T follicular helper cell (primary cell): ENCODE measurements at places on chromosomes 2 and 18.

- DNase-seq: no peak
Measured at GRCh38 chr18:13598591-13598990, 127.8 kb downstream of the FAM210A start.

DNA sequence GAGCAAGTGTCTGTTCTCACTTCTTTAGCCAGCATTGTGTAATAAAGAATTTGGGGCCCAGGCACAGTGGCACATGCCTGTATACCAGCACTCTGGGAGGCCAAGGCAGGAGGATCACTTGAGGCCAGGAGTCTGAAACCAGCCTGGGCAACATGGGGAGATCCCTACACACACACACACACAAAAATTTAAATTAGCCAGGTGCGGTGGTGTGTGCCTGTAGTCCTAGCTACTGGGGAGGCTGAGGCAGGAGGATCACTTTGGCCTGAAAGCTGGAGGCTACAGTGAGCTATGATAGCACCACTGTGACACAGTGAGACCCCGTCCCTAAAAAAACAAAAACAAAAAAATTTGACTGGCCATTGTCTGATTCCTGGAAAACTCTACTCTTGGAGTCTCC lies 8.3 kb downstream of the REV1 start:
- DNase-seq: no peak

DNA sequence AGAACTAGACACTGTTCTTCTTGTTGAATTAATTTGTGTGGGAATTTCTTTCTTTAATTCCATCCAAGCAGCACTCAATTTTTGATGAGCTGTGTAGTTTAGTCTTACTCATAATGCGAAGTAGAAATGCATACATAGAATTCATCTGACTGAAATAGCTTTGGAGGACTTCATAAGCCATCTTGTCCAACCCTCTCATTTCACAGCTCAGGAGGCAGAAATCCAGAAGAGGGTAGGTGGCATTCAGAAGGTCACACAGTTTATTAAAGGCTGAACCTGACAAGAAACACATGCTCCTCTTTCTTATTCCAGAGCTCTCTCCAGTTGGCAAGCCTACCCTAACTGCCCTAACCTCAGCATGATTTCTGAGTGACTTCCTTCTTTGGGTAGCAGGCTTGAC lies 169.2 kb upstream of the NOSTRIN start:
- DNase-seq: no peak

GRCh38 chr2:205936446-205936845 lies 149.5 kb downstream of the INO80D start:
- DNase-seq: no peak

DNA sequence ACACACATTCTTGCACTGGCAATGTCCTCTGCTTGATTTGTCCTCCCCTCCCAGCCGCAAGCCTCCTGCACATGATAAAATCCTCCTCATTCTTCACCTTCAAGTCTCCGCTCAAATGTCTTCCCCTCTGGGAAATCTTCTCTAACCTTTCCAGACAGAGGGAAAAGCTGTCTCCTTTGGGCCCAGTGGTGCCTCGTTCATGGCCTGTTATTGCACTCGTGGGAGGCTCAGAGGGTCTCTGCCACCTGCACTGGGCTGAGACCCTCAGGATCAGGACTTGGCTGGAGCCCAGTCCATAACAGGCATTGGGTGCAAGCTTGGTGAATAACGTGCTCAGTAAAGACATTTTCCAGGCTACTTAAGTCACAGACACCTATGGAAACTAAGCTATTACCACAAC lies 68.6 kb downstream of the PTGR3 start:
- no peak for DNase-seq

DNA sequence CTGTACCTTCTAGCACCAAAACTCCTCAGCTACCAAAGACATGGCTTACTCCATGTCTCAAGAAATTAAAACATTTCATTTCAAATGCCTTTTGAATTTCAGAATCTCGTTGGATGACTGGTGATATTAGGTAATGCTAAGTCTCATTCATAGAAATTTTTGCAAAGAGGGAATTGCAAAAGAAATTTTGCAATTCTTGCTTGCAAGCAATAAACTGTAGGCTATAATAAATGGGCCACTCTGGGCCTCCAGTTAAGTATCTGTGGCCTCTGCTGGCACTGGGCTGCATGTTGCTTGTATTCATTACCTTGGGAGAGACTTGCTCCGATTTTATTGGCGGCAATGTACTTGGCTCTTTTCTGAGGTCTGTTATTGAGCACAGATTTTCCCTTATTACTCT lies 2.8 kb upstream of the LCLAT1 start:
- DNase-seq: no peak

DNA sequence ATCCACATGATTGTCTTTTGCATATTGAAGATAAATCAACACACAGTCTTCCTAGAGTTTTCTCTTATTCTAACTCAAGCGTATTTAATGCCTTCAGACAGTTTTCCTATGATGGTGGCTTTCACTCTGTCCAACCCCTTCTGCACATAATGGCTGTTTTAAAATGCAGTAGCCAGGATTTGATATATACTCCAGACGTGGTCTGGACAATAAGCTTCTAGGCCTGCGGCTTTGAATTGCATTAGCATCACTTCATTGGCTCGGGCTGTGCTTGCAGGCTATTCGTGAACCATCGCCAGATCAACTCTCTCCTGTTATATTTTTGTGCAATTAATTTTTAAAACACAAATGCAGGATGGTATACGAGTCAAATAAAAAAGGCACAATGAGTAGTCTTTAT lies 235.3 kb downstream of the BCL2 start:
- no peak for DNase-seq

- no peak for DNase-seq
Measured at GRCh38 chr2:12612671-12613070, 104.1 kb upstream of the TRIB2 start.

GRCh38 chr2:127324635-127325034 lies 30.7 kb upstream of the ERCC3 start:
- no peak for DNase-seq

- DNase-seq: no peak
Measured at GRCh38 chr2:45180779-45181178, 171.5 kb upstream of the SIX2 start.

DNA sequence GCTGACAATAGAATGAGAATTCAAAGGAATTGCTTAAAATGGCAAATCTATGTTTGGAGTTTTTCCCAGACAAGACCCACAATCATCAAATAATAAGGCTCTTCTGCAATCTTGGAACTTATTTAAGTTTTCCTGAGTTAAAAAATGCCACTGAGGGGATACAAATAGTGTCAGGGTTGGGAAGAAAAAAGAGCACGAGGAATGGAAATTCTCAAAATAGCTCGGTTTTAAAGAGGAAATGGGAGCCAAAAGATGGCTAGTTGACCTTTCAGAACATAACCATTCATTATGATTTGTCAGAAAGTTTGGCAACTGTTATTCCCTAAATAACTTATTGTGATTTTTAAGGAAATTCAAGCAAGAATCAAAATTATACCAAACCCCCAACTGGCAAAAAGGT lies 127.7 kb downstream of the RAPGEF4 start:
- no peak for DNase-seq

DNA sequence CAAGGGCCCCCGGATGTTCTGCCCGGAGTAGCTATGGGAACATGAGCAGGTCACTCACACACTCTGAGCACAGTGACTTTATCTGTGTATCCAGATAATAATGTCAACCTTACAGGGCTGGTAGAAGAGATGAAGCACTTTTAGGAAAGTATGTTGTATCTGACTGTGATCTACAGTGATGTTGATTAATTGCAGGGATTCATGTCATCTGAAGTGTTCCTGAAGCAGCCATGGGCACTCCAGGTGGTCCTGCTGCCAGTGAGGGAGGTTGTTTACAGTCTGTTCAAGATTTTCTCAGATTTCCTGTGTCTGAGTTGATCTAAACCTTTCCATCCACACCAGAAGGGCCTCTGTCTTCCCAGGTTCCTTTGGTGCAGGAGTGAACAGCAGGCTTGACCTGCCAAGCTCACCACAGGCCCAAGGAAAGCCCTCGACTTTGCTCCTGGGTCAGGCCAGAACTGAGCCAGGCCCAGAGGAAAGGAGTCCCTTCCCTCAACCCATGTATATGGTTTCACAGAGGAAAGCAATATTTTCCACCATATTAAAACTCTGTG lies 28.0 kb downstream of the KIAA2012 start:
- no peak for DNase-seq

DNA sequence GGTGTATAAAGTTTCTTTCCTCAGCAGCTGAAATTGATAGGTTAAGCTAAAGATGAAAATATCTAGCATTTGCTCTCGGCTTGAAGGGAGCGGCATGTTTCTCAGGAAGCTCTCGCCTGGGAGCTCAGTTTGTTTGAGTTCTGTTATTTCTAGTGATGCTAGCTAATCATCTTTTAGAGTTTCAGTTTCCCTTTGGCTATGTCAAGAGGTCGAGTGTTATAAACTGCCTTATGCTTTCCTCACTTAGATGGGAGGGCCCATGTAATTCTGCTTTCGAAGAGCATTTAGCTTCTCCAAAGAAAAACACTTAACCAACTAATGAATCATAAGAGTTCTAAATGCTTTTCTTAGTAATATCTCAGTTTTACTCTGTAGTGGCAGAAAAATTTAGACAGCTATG lies 33.6 kb downstream of the PLCL1 start:
- no peak for DNase-seq

- no peak for DNase-seq
Measured at GRCh38 chr2:74881176-74881575, 47.2 kb downstream of the HK2 start.

- no peak for DNase-seq
Measured at GRCh38 chr2:5690286-5690685, 1.9 kb upstream of the SOX11 start.

DNA sequence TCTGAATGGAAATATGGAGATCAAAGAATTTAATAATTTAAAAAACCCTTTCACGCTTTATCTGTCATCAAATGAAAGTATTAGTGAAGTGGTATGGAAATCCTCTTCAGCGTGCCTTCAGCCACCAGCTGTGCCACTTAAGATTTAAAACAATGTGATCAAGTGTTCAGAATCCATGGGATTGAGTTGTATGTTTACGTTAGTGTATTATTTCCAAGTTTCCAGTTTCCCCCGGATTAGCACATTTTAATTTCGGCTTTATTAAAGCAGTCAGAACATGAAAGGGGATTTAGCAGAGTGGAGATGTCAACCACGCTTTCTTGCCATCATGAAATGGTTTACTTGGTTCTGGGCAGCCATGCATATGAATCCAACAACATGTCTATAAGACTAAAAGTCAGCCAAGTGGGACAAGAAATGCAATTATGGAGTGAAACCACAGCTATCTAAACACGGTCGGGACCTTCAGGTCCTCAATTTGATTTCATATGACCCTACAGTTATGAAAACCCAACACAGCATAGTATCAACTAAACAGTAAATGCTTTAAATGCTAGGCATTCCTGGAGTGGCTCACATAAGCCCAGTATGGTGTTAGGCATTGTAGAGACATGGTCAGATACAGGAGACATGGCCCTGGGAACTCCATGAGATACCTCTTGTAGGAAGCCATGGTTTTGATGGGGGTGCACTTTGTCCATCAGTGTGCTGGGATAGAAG lies 224.9 kb upstream of the EPAS1 start:
- no peak for DNase-seq

DNA sequence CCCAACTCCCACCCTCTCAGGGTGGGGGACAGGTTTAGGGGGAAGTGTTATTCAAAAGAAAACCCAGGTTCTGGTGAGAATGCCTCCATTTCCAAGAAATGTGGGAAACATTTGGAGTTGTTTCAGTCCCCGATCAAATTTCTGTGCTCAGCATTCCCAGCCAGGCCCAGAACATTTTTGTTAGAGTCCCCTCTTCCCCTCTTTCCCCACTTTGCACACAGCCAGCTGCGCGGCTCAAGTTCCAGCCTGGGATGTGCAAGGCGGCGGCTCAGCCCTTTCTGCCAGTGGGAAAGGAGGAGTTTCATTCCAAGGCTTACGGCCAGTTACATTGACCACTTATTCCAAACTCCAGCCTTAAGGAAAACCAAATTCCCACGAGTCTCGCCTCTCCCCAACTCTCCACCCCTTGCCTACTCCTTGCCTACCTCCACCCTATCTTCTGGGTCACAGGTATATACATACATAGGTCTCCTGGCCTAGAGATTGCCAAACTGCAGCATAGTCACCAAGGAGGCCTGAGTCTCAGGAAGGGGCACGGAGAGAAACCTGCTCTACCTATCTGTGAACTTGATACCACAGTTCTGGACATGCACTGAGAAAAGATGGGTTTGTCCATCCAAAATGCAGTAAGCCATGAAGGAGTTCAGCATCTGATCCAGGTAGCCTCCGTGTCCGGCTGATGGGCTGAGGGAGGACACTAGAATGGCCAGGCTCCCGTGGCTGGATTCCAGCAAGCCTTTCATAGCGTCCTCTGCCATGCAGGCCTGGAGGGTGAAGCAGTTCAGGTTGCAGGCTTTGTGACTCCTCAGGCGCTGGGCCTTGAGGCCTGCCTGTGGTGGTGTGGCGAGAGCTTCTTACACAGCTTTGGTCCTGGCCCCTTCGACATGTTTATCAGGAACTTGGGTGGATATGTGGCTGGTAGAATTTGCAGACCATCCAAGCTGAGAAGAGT lies 154.5 kb downstream of the ZFP36L2 start:
- DNase-seq: no peak

DNA sequence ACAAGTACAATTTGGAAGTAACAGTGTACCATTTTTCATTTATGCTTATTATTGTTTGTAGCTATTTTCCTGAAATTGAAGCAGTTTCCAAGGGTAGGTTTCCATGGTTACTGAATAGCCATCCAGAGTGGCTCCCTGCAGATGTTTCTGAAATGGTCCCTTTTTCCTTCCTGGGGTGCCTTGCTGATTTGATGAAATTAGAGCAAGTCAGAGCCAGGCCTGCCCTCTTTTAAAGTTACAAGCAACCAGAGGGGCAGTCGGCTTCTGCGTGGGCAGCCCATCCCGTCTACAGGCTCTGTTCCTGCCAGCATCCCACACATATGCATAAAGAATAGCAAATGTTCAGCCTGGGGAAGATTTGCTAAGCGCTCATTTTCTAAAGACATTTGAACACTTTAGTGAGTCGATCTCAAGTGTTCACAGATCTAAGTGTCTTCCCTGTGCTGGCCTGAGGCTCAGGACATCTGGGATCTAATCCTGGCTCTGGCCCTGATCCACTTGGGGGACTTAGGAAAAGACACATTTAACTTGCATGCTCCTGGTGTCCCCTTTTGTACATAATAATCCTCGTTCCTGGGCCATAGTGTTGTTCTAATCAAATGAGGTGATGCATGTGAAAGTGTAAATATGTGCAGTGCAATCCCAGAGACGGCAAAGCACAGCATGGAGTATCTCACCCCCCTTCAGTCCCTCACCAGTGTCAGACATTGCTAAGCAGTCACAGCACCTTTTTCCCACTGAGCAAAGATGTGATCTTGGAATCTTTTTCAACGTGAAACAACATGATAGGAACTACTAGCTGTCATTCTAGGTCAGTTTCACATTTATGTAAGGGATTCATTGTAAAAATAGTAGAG lies 92.2 kb downstream of the STPG4 start:
- no peak for DNase-seq

GRCh38 chr2:65724752-65725151 lies 292.4 kb upstream of the SPRED2 start:
- DNase-seq: no peak

DNA sequence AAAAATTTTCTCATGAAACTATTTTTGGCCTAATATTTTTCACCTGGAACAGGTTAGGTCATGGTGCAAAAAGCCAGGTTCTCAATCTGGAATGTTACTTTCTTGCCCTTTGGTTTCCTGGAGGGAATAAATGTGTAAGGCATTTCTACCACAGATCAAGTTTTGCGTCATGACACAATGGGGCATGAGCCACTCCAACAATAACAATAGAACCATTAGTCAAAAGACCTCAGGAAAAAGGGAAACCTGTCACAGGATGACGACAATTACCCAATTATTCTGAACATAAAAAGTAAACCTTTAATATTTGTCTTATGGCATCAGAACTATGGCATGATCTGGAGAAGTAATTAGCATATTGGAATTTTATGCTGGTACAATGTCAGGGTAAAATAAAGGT lies 88.2 kb upstream of the HNRNPA3 start:
- no peak for DNase-seq

GRCh38 chr2:107989445-107989844 lies 3.1 kb downstream of the SLC5A7 start:
- DNase-seq: no peak
